NCI-H1694 treated with DMSO at 0.1 percent for 48 hours (cell line): ENCODE measurements at places on chromosomes 11 and 22.

- DNase-seq: no peak
Measured at GRCh38 chr11:72932132-72932570, 117.9 kb downstream of the ATG16L2 start.

DNA sequence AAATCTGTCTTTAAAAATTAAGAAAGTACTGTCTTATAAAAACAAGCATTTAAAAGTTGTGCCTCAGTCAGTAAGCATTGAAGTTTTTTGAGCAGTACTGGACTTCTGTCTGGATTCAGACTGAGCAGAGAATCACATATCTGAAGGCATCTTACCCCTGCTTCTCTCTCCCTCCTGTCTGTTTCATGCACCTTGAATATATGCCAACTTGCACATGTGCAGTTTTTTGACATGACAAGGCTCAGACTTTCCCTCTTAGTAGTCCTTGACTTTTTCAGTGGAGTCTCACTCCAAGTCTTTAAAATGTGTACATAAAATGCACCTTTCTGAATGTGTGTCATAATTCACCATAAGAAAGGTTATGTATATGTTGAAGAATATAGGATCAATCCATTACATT, 19.8 kb downstream of the SPECC1L start:
- DNase-seq: no peak

- DNase-seq: no peak
Measured at GRCh38 chr11:23473782-23474181, 613.5 kb upstream of the CCDC179 start.

DNA sequence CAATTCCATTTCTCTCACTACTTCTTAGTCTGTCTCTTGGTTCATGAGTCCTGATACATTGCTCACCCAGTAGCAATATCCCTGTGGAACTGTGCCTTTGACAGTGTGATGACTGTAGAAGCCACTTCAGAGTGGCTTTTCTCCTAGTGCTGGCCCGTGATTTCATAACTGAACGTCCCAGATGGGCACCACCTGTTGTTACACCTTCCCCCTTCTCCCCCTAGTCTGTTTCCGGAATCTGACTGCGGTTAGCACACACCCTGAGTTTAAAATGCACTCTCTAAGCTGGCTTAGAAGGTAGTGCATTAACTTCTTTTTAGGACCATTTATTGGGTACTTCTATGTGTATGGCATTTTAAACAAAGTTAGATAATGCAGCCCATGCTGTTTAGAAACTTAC, 83.0 kb downstream of the ALX4 start:
- DNase-seq: no peak

GRCh38 chr22:46007003-46007847, 30.3 kb upstream of the WNT7B start:
- DNase-seq: no peak

DNA sequence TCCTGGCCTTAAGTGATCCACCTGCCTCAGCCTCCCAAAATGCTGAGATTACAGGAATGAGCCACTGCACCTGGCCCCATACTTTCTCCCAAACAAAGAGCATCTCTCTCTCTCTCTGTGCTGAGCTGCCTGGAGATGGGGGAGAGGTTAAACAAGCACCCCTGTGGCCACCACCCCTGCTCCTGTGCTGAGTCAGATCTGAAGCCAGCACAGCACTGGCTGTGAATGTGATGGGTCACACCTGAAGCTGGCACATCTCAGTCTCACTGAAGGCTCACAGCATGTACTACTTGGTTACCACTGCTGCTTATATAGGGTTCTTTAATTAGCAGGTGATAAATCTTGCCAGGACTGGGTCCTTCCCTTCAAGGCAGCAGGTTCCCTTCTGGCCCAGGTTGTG, 10.8 kb upstream of the WEE1 start:
- no peak for DNase-seq

DNA sequence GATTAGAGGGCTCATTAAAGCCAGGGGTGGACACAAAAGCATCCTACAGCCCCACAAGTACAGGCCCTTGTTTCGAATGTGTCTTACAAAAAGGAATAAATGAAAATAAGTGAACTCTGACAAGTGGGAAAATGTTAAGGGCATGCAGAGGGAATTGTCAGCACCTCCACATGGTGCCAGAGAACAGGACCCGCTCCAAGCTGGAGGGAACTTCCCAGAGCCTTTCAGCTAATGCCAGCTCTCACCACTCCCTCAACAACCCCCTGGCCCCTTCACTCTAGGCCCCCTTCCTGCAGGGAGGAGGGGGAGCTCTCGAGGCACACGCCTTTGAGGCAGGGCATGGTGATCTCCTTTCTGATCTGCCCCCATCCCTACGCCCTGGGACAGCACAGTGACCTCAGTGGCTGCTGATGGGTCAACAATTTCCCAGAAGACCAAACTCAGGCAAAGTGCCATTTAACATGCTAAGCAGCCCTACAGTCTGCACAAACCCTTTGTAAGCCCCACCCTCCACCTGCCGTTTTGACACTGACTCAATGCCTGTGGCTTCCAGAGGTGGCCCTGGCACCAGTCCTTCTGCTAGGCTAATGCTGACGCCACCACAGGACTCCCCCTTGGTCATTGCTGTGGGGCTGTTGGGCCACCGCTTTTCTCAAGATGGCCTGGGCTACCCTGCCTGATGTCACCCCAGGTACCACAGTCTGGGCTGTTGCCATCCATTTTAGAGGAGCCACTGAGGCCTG, 12.5 kb upstream of the CHST1 start:
- no peak for DNase-seq

DNA sequence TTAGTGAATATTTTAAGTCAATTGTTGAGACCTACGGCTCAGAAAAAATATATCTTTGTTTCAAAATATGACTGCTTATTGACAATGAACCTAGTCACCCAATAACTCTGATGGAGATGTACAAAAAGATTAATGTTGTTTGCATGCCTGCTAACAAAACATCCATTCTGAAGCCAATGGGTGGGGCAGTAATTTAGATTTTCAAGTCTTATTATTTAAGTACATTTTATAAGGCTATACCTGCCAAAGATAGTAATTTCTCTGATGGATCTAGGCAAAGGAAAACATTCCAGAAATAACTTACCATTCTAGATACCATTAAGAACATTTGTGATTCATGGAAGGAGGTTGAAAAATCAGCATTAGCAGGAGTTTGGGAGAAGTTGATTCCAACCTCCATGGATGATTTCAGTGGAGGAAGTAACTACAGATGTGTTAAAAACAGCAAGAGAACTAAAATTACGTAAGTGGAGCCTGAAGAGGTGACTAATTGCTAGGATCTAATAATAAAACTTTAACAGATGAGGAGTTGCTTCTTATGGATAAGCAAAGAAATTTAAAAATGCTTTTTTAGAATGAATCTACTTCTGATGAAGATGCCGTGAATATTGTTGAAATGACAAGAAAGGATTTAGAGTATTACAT, 26.4 kb upstream of the OR8D2 start:
- DNase-seq: no peak

DNA sequence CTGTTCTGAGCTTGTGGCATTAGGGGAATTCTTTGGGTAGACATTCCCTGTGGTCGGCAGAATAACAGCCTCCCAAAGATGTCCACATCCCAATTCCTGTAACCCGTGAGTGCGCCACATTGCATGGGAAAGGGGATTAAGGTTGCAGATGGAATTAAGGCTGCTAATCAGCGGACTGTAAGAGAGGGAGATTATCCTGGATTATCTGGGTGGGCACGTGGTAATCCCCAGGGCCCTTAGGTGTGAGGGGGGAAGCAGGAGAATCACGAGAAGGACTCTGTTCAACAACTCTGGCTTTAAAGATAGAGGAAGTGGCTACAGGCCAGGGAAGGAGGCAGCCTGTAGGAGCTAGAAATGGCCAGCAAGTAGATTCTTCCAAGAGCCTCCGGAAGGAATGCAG, 16.0 kb downstream of the CACNG2 start:
- no peak for DNase-seq

DNA sequence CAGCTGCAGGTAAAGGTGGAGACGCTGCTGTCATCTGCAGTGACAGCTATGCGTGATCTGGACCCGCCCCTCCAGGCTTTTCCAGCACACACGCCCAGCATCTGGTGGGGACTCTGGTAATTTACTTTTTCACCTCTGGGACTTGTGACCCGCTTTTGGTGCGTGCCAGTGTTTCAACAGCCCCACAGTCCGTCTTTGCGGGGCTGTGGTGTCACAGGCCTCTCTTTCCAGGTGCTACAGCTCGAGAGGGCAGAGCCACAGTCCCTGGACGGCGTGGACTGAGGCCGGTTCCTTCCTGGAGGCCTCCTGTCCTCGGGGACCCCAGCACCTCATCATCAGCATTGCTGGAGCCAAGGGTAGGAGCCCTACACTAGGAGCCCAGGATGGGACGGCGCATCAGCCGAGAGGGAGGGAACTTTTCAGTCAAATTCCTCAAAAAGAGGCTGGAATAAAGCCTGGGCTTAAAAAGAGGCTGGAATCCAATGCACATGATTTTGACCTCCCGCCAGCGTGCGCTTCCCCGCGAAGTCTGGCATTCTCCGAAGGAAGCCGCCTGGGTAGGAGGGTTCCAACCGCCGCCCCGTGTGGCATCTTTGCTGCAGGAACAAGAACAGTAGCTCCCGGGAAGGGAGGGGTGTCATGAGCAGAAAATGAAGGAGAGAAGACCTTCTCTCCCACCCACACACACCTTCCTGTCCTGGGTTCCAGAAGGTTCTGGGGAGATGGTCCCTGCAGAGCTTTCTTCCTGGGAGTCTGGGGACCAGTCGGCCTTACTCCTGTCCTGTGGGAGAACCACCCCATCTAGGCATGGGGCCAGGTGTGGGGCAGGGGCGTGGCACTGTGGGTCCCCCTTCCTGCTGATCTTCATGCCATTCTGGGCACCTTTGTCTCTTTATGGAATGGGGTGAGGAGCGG, 25.7 kb upstream of the KRTAP5-7 start:
- DNase-seq: no peak

GRCh38 chr22:46180370-46181137, 30.2 kb downstream of the PPARA start:
- DNase-seq: no peak

DNA sequence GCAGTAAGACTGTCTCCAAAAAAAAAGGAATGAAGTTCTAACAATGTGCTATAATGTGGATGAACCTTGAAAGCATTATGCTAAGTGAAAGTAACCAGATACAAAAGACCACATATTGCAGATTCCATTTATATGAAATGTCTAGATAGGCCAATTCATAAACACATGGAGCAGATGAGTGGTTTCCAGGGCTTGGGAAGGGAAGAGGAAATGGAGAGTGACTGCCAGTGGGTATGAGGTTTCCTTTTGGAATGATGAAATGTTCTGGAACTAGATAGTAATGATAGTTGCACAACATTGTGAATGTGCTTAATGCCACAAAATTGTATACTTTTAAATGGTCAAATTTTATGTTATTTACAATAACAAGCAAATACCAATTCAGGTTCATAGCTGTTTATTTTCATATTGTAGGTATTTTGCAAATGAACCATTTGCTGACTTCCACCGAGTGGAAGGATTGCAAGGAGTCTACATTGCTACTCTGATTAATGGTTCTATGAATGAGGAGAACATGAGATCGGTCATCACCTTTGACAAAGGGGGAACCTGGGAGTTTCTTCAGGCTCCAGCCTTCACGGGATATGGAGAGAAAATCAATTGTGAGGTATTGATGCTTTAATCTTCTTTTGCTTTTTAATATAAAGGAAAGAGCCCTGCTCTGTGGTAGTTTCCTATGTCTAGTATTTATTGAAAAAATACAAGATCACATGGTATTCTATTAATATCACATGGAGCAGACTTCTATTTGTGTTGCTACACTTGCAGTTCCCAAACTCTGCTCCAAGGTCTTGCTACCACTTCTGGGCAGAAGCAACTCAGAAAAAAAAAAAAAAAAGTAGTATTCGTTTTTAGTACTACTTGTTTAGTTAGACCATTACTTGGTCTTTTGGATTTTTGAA, 67.7 kb upstream of the SORL1-AS1 start:
- no peak for DNase-seq

DNA sequence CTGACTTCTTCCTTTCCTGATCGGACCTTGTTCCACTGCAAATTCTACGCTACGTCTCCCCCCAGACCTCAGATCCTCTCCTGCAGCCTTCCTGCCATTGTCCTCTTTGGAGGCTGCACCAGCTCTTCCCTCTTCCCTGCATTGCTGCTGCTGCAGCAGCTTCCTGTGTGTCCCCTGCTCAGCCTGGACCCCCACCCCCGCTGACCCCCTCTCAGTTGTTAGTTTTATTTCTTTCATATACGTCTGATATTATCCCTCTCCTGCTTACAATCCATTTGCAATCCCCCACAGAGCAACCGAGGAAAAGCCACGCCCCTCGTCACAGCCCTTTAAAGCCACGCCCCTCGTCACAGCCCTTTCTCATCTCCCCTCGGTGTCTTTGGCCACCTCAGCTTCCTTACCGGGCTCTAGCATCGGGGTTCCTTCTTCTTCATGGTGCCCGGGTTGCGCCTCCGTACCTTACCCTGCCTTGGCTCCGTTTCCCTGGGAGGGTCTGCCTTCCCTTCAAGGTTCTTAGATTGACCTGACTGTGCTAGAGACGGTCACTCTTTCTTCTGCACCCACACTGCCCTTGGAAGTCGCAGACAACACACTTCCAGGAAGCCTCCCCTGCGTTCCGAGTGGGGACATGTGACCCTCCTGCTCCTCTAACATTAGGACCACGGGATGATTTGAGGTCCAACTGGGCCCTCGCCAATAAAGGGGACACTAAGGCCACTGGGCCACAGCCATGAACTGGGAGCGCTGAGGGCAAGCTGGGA, 4.8 kb downstream of the MRGPRG start:
- no peak for DNase-seq

DNA sequence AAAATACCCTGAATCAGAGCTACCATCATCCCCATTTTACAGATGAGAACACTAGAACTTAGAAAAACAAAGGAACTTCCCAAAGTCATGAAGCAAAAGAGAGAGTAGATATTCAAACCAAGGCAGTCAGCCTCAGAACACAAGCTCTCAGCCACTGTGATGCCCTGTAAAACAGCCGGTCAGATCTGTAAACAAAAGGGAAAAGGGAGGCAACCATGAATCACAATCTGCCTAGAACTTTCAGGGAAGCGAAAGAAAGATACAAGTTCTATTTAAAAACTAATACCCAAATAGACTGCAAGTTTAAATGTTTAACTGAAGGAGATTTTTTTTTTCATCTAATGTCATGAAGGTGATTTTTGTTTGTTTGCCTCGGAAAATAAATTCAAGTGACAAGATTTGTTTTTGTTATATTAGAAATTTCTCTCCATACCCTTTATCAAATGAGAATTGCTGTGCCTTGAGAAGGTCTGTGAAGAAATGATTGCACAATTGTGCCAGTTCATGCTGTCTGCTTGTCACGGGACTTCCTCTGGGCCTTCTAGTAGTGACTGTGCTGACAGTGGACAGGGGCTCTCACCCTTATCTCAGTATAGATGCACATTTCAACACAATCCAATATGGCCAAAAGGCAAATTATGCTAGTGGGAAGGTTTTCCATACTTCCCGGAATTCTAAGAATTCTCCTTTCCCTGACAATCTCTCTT, 11.7 kb downstream of the SAA1 start:
- no peak for DNase-seq
